Cerebellar nuclear complex (tissue), 1 donor: ENCODE measurements at places on chromosomes 1 and 21.

GRCh38 chr1:78255846-78256245 is 210.1 kb downstream of the GIPC2 start:
- no peak for DNase-seq

- no peak for DNase-seq
Measured at GRCh38 chr1:3471356-3472087, 17.1 kb downstream of the ARHGEF16 start.

DNA sequence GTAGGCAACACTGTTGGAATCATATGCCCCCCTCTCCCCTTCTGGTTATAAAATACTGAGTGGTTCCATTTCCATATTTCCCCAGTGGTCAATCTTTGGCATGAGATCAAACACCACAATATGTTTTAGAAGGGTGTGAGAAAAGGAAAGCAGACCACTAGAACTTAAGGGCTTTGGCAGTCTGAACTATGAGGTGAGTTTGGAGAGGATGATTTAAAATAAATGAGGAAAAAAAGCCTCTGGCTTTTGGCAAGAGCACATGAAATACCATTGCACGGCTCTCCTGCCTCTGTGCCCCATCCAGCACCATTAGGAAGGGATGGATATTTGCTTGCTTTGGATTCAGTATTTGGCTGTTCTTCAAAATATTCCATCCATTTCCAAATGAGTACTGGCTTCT is 339.5 kb upstream of the C1orf87 start:
- no peak for DNase-seq

GRCh38 chr1:232328486-232329102 is 301.3 kb downstream of the SIPA1L2 start:
- no peak for DNase-seq

GRCh38 chr1:80154176-80154575 is 1147.6 kb upstream of the ADGRL4 start:
- no peak for DNase-seq

DNA sequence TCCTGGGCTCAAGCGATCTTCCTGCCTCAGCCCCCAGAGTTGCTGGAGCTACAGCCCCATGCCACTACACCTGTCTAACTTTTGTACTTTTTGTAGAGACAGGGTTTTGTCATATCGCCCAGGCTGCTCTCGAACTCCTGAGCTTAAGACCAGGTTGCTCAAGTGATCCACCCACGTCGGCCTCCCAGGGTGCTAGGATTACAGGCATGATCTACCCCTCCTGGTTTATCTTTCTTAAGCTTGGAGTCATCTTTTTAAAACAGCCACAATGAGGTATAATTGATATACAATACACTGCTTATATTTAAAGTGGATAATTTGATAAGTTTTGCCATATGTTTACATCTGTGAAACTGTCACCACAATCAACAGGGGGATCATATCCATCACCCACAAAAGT is 25.4 kb upstream of the WDR26 start:
- no peak for DNase-seq

DNA sequence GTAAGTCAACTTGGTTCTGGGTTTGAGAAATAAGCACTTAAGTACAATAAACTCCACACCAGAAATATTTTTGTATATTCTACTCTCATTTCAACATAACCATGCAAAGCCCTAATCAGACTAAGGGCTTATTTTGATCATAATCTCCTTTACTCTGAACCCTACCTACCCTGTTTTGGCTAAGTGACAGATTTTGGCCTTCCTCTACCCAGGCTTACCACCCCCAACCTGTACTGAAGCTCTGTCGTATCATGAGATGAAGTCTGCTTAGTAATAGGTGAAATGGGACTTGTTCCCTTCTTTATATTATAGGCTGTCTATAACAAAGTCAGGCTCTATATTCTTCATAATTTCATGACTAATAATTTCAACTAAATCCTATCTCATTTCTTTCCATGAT is 135.5 kb downstream of the RERE start:
- no peak for DNase-seq

- no peak for DNase-seq
Measured at GRCh38 chr1:9609998-9610397, 21.3 kb downstream of the TMEM201 start.

- DNase-seq = no peak
Measured at GRCh38 chr1:17161926-17162800, 42.8 kb upstream of the PADI1 start.
